ENCODE measurements at places on chromosomes 6 and 20.

- no peak for DNase-seq
These were observed 349.2 kb downstream of the ZFAND3 start for GRCh38 chr6:38168699-38169098.

GRCh38 chr6:53999088-53999755, 112.0 kb upstream of the MLIP start:
- no peak for DNase-seq

DNA sequence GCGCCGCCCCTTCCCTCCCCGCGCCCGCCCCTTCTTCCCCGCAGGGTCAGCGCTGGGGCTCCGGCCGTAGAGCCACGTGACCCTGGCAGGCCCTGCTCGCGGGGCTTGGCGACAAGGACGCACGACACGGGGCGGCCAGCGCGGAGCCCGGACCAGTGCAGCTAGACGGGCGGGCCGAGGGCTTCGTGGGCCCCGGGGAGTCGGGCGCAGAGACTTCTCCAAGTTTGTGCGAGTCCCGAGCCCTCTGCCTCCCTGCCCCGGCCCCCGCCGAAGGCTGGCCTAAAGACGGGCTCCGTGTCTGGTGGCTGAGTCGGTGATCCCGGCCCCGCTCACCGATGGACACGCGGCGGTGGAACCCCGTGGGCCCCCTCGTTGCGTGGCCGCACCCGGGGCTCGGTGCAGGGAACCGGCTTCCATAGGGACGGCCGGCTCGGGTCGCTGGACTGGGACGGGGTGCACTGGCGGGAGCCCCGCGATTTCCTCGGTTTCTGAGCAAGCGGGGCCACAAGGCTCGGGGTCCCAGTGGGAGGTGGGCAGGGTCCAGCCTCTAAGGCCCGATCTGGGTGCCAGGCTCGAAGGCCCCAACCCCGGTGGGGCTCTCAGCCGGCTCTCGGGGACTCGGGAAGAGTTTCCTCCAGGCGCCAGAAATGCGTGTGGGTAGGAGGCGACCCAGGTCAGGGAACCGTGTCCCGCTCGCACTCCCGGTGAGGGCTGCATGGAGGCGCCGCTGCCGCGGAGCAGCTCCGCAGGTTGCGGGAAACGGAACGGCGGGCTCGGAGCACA, 452 bp upstream of the GATA5 start:
- DNase-seq = no peak

DNA sequence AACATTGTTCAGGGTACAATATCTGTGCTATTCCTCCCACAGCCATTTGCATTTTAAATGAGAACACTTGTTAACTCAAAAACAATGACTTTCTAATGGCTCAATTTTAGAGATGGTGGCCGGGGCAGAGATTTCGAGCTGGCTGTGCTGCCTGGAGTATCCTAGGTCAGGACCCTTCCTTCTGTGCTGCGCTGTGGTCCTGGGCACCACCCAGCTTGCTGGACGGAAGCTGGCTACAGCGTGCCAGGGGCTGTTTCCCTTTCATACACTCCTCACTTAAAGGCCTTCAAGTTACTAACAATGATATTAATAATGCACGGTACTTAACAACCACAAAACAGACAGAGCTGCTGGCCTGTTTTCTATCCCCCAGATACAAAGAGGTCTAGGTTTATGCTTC, 194.4 kb upstream of the CST7 start:
- DNase-seq = no peak

DNA sequence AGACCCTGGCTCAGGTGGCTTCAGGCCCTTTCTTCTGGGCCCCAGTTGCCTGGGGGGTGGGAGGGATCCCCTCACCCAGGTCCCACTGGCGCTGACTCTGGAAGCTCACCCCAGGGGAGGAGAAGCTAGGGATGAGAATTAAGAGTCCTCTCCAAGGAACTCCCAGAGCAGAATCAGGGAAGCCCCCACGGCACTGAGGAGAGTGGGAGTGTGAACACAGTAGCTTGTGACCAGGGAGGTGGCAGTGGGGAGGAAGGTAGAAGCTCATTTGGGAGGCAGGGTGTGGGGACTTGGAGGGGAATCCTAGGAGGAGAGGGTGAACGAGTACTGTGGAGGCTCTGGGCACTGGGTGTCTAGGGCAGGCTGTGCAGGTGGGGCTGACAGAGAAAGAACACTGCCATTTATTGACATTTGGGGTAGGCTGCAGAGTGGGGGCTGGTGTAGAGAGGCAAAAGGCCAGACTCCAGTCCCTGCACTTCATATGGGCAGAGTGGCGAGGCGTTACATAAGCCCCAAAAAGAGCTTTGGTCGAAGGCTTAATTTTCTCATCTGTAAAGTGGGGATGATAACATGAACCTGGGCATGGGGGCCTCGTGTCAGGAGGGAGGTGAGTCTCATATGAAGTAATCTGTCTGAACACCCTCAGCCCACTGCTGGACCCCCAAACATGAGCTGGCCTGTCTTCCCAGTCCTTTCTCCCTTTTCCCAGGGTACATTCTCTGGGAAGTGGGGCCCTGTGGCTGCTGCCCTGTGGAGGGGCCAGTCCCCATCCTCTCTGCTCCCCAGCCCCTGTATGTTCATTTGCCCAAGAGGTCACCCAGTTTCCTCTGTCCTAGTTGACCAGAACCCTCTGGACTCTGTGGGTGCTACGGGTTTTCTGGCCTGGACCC, 80.5 kb downstream of the VEGFA start:
- no peak for DNase-seq

- DNase-seq = no peak
These were observed 116.8 kb downstream of the VEGFA start for GRCh38 chr6:43886717-43887339.

- no peak for DNase-seq
These were observed 692.9 kb downstream of the QKI start for GRCh38 chr6:164107297-164107995.

DNA sequence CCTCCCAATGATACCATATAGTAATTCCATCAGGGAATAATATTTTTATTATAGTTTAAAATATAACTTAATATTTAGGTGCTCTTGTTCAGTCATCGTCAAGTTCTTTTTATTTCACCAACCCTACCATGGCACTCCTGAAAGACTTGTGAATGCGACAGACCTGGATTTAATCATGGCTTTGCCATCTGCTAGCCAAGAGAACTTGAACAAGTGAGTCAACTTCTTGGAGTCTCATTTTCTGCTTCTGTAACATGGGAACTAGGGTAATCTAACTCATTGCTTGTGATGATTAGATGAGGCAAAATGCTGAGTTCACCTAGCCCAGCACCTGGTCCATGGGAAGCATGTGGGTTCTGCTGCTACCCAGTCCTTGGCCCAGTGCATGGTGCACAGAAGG, 62.9 kb downstream of the ESR1 start:
- no peak for DNase-seq

GRCh38 chr20:57826666-57827287, 117.0 kb upstream of the PMEPA1 start:
- no peak for DNase-seq

- no peak for DNase-seq
These were observed 283.3 kb upstream of the NRSN1 start for GRCh38 chr6:23842760-23843159.
